ENCODE measurements at places on chromosomes 16 and 17.

GRCh38 chr17:36702636-36703035 is 101.3 kb downstream of the MRM1 start:
- DNase-seq, result no peak

DNA sequence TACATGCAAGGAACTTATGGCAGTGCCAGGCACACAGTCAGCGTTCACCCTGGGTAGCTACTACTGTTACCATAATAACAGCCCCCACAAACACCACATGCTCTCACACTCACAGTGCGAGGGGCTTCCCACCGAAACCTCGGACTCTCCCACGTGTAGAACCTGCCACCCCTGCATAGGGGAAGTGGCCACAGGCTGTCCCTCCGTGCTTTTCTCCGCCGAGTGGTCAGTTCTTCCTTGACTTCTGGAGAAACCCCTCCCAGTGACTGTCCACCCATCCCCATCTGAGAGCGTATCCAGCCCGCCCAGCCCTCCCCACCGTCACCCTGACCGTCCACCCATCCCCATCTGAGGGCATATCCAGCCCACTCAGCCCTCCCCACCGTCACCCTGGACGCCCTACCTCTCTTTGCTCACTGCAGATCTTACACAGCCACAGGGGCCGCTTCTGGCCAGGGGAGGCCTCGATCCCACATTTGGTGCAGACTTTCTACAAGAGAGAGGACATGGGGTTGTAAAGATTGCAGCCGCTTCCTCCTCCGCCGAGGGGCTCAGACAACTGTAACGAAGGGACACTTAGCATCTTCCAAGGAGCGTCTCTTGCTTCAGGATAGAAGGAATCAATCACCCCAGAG is 71.1 kb downstream of the RPH3AL start:
- DNase-seq, result no peak

GRCh38 chr16:69827524-69827923 is 65.4 kb downstream of the WWP2 start:
- DNase-seq, result no peak

- DNase-seq, result no peak
Observed at GRCh38 chr17:28747801-28748750, 4.3 kb downstream of the TRAF4 start.

- DNase-seq, result no peak
Observed at GRCh38 chr17:59300941-59301340, 30.5 kb upstream of the YPEL2 start.

DNA sequence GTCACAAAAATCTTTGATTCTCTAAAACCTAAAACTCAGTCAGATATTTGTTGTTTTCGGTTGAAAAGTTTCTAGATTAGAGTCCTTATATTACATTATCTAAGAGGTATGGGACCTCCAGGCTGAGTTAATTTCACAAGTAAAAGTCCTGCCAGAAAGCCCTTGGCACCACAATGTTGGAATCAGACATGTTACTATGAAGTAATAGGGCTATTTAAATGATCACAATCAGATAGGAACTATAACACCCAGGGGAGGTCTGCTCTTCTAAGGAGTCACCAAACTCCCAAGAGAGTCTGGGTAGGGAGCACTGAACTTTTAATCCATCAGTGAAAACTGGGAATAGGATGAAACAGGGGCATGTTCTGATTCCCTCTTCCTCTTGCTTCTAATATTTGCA is 54.2 kb downstream of the WIPI1 start:
- no peak for DNase-seq

All from stimulated activated CD8-positive, alpha-beta memory T cell treated with anti-CD3 and anti-CD28 coated beads, Interleukin-7, amount 100 ng/mL, for 1 hour (primary cell).